ENCODE measurements at places on chromosomes 12 and 14. TPM values are rescaled to one million over a fixed set of nuclear protein-coding genes. Genes with fewer than 3 reads are reported as not detected.

DNA sequence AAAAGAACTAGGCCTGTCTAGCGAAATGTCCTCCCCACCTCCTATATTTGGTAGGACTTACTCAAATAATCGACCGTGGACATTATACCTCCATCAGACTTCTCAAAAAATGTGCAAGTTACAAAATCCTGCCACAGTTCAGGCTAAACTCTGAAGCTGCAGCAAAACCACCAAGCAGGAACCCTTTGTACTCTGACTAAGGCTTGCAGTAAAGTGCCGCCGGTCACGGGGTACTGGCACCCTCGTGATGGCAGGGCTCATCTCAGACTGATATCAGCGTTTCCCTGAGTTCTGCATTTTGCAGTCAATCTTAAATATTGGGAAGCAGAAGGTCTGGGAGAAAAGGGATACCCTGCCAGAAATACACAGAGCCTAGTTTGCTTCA lies 17.1 kb downstream of the SLC11A2 start:
- DNase-seq, result no peak

DNA sequence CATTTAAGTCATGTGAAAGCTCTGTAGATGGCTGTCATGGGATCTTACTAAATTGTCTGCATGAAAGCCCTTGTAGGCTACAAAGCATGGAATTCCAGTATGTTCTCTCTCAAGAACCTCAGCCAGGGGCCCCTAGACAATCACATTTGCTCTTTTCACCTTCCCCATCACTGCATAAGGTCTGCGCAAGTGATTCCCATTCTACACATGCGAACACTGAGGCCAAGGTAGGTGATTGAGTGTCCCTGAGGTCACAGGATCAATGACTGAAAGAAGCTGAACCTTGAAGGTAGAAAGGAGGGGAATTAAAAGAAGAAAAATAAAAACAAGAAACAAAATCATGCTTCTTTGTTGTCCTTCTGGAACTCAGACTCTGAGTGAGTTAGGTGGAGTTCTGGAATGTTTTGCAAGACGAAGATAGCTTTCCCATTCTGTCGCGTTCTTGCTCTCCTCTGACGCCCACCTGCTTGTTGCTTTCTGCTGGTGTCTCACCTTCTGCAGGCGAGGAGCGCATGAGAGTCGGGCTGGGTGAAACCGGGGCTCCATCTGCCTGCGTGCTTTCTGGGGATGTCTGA lies 79.9 kb downstream of the SPRING1 start:
- DNase-seq, result no peak

DNA sequence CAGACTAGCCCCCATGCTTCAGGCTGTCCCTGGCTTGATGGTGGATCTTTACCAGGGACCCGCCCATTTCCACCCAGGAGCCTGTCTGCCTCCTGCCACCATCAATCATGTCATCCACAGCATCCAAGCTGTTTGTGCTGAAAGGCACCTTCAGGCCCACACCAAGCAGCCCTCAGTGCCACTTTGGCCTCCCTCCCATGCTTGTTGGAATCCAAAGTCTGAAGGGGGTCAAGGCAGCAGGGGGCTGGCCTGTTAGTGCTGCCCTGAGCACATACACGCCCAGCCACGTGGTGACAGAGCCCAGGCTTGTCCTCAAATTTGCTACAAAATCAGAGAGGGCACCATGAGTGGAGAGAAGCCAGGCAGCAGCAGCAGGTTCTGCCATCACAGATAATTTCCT lies 1146.8 kb downstream of the FSCB start:
- no peak for DNase-seq

- DNase-seq, result no peak
Measured at GRCh38 chr12:78672033-78672432, 192.5 kb upstream of the SYT1 start.

DNA sequence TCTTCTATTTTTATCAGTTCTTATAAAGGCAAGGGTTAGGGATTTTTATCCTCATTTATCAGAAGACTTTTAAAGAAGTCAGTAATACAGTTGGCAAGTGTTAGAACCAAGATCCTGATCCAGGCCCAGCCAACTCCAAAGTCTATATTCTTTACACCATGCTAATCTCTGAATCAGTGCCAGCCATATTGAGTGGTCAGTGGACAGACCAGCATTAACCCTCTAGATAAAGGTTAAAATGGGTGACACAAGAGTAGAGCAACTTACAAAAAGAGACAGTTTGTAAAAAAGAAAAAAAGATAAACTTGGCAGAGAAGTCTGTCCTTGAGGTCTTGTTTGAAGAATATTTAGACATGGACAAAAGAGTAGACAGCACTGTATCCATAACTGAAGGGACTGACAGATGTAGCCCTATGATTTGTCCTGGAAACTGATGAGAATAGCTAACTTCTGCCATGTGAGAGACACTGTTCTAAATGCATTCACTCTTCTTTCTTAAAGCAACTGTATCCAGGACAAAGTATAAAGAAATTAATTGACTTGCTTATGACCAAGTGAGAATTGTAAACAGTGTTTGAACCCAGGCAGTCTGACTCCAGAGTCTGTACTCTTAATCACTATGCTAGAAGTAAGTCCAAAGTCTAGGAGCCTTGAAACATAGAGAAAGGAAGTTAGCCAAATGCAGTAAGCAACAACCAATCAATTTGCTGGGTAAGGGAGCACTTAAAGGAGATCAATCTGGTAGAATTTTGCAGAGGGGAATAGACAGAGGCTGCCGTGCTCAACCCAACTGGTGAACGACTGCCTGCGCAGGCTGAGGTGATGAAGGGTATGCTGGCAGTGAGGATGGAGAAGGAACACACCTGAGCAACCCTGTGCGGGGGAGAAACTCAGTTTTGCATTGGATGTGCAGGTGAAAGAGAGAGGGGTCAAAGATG lies 103.7 kb downstream of the TTC6 start:
- DNase-seq, result no peak

GRCh38 chr12:99529966-99530365 lies 117.6 kb upstream of the GARIN6 start:
- DNase-seq, result no peak

DNA sequence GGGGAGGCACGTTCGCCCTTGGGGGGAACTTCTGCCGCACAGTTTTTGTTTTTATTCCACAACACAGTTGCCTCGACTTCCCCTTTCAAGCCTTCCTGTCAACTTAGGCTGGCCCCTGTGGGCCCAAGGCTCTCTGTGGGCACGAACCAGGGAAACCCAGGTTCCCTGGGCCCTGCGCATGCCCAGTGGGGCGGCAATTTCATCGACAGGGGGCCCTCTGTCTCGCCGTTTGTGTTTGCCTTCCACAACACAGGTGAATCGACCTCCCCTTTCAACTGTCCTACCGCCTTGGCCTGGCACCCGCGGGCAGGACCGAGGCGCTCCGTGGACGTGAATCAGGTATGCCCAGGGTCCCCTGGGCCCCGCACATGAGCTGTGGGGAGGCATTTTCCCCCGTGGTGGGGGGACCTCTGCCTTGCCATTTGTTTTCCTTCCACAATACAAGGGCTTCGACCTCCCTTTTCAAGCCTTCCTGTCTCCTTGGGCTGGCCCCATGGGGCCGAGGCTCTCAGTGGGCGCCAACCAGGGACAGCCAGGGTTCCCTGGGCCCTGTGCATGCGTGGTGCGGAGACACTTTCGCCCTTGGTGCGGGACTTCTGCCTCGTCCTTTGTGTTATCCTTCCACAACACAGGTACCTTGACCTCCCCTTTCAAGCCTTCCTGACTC lies 354.0 kb downstream of the ALG10 start:
- DNase-seq, result no peak

SYT1 gene
- polyA plus RNA-seq, result 23.9 TPM

TMEM106C gene
- 131 TPM for polyA plus RNA-seq

KRT82 gene
- polyA plus RNA-seq, result not detected

RNF212B gene
- 1.6 TPM for polyA plus RNA-seq

KRT7 gene
- 35.1 TPM for polyA plus RNA-seq

RILPL1 gene
- 17.9 TPM for polyA plus RNA-seq
